ENCODE measurements at places on chromosomes 7 and 10. TPM values are rescaled to one million over a fixed set of nuclear protein-coding genes. Genes with fewer than 3 reads are reported as not detected.

- DNase-seq = no peak
These were observed 359.1 kb upstream of the SEMA3A start for GRCh38 chr7:84553711-84554110.

DNA sequence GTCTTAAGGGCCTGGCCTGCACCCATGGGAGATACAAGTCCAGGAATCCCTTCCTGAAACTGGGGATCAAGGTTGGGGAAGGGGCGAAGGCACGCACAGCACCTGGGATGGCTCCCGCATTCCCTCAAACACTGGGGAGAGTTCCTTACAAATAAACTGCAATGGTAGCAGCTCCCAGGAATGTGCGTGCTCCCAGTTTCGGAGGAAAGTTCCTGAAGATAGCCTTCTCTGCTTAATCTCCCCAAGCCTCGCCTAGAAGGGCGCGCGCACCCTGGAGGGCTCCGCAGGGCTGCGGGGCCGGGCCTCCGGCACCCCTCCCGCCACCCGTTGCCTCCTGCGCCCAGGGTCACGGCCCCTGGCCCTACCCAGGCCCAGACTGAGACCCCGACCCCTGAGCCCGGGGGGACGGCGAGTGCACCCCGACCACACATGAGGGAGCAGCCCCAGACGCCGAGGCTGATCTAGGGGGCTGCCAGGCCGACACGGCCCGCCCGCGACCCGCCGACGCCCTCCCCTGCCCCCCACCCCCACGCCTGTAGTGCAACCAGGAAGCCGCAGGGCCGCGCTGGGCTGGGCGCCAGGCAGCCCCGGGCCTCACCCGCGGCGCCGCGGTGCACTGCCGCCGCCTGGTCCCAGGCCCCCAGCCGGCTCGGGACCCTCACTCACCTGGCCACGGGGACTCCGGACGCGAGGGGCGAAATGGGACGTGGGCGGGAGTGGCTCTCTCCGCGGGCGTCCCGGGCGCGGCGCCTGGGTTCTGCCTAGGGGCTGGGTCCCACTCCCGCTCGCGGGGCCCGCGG lies 460 bp downstream of the ANXA11 start:
- DNase-seq = no peak

- DNase-seq = no peak
These were observed 111.8 kb downstream of the OAT start for GRCh38 chr10:124306922-124307371.

DNA sequence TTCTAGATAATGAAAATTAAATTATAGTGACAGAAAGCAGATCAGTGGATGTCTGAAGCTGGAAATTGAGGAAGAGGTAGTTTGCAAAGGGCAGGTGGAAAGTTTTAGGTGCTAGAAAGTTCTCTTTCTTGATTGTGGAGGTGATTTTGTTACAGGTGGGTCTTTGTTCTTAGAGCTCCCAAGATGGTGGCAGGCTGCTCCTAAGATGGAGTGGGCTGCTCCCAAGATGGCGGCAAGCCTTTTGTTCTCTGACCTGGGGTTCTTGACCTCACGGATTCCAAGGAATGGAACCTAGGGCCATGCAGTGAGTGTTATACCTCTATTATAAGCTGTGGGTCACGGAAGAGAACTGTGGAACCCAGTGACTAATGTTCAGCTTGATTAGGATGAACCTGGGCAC lies 32.5 kb downstream of the SUGCT start:
- DNase-seq = no peak

The PKD1L1 gene
- total RNA-seq = 2.1 TPM

GRCh38 chr10:53007527-53007842 lies 234.9 kb upstream of the MBL2 start:
- DNase-seq = no peak

The LIPF gene
- not detected for total RNA-seq

DNA sequence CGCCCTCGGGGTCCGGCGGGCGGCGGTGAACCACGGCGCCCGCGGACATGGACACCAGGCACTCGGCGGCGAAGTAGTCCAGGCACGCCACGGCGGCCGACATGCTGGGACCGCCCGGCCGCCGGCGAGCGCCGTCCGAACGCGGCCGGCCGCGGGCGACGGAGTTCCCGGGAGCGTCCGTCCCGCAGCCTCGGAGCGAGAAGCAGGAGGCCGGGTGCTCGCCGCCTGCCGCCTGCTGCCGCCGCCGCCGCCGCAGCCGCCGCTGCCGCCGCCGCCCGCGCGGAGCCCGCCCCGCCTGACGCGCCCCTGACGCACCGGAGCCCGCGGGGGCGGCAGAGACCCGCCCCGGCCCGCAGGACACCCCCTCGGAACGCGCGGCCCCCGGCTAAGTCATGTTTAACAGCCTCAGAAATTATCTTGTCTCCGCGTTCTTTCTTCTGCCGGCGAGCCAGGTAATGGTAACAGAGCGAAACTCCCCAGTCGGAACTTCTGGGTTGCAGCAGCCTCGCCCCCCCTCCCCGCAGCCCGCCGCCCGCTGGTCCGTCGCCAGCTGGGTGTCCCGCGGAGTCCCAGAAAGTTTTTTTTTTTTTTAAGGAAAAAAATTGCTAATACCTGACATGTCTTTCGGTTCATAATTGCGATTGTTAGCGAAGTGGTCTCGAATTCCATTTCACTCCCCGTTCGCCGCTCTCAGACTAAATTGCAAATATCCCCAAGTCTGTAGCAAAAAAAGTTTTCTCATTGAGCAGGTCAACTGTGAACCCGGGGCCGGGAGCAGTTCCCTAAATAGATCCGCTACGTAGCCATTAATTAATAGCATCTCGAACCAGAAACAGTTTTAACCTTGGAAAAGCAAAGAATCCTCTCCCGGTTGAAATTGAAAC lies at the start of gene KLF14:
TSS of gene KLF14 (minus strand) at position 277 of the 884 bp plus-strand sequence. CDS start at position 103, 174 bp downstream.
- DNase-seq = no peak

The STK17A gene
- total RNA-seq = 72.3 TPM

GRCh38 chr7:157686285-157686894 lies 349.6 kb downstream of the DNAJB6 start:
- no peak for DNase-seq

The CYP3A5 gene
- not detected for total RNA-seq

All from pulmonary artery endothelial cell (primary cell).